ENCODE measurements at places on chromosomes 1 and 21.

- peak; percentile 92 for DNase-seq
These were observed 24.8 kb upstream of the ELOA start for GRCh38 chr1:23718482-23718881.

GRCh38 chr1:12376236-12377045, 146.6 kb downstream of the VPS13D start:
- no peak for DNase-seq

- DNase-seq: no peak
These were observed 41.4 kb downstream of the TARBP1 start for GRCh38 chr1:234437423-234438171.

DNA sequence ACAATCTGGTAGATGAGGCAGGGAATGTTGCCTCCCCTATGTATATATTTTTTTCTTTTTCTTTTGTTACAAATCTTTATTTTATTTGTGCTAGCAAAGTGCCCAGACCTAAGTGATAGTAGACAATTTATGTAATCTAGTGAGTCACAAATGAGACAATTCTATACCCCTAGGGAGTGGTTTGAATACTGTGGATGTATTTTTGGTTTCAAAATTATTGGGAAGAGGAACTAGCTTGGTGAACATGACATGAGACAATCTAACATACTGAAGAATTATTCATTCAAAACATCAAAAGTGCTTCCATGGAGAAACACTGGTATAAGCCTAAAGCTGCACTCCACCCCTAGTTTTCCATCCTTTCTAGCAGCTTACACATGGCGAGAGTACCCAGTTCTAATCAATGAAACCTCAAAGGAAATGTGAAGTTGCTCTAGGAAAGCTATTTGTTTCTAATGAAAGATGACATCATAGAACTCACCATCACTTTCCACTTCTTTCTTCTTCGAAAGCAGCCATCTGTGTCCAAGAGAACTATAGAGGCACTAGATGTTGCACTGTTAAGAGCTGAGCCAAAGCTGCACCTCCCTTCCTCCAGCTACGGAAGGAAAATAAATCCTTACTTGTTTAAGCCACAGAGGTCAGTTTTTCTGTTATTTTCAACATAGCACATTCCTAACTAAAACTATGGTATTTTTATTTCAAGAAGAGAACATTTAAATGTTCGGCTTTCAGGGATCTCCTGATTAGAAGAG, 764.6 kb downstream of the LTN1 start:
- DNase-seq: no peak

DNA sequence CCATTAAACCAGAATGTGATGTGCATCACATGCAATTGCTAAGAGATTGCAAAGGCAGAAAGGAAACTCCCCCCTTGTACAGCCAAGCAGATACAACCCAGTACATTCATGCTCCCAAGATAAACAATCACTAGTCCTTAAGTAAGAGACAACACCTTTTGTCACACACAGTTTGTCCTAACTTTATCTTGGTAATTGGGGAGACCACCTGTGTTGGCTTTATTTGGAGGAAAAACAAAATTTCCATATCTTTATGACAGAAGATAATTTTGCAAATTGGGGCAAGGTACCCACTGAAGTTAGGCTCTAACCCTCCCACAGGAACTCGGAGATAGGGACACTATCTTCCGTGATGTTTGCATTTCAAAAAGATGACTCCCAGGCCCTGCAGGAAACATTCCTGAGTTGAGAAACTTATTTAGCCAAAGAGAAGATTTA, 175.0 kb upstream of the TNR start:
- no peak for DNase-seq
